ENCODE measurements at places on chromosomes 5 and 9.

DNA sequence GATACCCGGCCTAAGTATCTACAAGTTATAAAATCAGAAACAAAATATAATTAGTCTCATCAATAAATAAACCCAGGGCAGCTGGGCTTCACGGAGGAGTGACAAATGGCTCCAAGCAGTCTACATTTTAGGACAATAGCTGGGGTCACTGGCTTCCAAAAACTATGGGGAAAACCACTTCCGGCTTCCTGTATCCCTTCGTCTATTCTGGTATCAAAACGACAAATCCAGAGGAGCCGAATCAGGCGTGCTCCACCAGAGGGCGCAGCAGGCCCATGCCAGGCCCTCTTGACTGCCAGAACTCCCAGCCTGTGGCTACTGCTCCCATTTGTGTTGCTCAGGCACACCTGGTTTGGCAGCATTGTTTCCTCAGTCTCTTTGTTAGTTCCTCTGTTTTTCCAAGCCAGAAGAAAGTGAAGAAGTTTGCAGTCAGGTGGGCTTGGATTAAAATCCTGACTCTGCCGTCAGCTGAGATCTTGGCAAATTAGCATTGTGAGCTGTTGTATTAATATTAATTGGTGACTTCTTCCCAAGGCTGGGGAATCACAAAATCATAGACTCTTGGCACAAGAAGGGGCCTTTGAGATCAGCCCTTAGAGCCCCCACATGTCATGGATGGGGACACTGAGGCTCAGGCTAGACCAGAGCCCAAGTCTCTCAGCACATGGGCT lies 11.6 kb upstream of the RAB14 start:
- peak; percentile 85 for DNase-seq

DNA sequence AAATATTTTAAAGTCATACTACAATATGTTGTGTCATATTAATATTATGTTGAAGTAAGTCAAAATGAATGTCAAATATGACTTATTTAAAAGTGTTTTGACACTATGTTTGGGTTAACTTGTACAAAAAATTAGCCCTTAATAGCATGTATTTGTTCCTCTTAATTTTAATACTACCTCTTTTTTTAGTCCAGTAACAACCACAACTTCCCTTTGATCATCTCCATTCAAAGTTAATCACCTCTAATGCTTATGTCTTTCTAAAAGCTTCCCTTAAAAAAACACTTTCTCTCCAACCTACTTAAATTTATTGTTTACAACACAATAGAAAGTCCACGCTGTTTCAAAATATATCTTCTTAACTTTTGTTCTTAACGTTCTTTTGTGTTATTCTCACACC lies 9.6 kb downstream of the SLCO4C1 start:
- DNase-seq: no peak

DNA sequence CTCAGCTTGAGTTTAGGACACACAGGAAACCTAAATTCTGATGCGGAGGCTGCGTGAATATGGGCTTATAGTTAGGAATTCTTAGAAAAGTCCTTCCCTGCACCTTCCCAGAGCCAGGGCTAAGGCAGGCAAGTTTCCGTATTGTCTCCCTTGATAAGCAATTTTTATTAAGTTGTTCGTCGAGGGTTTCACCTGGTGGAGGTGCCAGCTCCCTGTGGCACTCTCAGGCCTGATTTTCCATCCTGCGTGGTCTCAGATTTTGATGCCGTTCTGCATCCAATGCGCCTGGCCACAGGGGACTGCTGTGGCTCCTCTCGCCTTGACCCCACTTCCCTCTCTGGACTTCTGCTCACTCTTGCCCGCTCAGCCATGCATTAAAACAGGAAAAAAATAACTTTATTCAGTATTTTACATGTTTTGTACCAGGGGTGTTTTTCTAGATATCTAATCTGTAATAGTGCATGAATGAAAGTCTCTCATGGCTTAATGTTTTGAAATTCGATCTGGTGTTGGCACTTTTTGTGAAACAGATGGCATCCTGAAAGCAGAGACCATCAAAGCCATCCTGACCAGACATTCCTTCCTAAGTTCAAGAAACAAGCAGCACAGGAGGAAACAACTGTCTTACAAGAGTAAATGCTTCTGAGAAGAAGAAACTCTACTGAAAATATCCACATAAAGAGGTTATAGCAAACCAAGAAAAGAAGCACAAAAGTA lies 50.7 kb downstream of the TRIP13 start:
- DNase-seq: no peak

DNA sequence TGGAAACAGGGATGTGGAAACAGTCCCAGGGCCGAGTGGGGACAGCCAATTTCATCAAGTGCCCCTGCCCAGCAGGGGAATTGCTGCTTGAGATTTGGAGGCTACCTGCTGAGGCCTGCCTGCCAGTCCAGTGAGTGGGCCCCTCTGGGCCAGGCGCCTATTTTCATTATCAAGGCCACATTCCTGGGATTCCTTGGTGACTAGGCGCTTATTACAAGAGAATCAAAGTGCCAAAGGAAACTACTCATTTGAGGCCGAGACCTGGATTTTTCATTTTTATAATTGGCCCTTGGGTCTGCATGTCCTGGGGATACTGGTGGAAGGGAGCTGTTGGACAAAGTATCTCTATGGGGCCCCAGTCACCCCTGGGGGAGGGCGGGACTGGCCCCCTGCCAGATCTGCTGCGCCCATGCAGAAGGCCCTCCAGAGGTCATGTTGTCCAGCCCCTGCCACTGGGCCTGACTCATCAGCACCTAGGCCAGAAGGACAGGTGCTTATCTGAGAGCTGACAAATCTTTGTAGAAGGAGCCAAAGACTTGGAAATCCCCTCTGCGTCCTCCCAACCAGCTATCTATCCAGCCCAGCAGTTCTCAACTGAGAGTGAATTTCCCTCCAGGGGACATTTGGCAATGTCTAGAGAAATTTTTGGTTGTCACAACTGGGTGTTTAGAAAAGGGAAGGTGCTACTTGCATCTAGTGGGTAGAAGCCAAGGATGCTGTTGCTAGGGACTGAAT lies 45.6 kb downstream of the FOXI1 start:
- DNase-seq: no peak

- DNase-seq: peak; percentile 91
These were observed at the start of the genes BRD9 and TRIP13 for GRCh38 chr5:892394-893136. Gene BRD9 (minus strand): TSS chr5:892801. CDS start chr5:892657, 144 bp downstream. Gene TRIP13 (plus strand): TSS chr5:892884. CDS start chr5:892999, 115 bp downstream.

DNA sequence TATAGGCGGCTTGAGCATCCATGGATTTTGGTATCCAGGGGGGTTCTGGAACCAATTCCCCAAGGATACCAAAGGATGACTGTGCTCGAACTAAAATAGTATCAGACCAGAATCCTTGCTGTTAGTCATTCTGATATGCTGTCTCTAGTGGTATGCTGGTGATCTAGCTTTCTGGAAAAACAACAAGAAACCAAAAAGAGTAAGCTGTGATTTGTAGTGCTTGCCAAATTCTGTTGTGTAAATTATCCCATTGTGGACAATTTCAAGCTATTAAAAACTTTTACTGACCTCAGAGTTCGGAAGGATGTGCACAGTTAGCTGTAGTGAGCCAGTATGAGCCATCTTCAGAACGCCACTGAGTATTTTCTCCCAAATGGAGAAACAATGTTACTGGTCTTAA lies 99.0 kb upstream of the FBN2 start:
- DNase-seq: no peak

- DNase-seq: no peak
These were observed 1584.3 kb upstream of the NUDT12 start for GRCh38 chr5:105146867-105147266.

DNA sequence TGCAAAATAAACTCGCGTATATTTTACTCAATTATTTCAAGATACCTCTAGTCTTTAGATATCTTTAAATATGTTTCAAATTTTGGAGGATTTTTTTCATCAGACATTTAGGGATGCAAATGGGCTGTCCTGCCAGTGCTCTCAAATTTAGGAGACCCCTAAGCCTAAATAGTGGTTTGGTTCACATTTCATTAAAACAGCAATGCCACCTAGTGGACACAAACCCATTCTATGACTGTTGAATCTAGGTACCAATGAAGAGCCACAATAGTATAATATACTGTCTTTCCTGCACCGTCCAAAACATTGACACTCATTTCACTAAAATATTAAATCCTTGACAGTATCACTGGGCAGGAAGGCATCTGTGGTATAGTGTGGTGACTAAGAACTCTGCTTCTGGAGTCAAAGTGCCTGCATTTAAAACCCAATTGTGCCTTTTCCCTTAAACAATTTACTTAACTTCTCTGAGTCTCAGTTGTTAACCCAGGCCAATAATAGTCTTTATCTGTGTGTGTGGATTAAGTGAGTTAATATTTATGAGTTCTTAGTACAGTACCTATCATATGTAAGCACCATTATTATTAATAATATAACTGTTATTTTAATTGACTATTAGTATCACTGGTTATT lies 148.0 kb downstream of the RORB start:
- no peak for DNase-seq

GRCh38 chr9:26406676-26407075 lies 485.9 kb downstream of the CAAP1 start:
- no peak for DNase-seq

DNA sequence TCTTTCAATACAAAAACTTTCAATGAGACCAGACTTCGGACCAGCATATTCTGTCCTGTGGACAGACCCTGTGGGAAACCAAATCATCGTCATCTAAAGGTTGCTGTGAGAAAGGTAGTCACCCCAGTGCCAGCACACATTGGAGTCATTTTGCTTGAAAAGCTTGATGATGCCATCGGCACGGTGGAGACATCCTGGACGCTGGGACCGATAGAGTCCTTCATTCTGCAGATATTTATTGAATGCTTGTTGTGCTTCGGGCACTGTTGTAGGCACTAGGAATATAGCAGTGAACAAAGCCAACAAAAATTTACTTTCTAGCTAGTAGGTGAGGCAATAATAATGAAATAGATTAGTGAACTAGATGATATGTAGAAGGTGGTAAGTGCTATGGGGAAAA lies 34.9 kb downstream of the SNX18 start:
- no peak for DNase-seq

GRCh38 chr9:76342858-76343257 lies 51.4 kb downstream of the RFK start:
- DNase-seq: no peak

- no peak for DNase-seq
These were observed 497.5 kb upstream of the RGMB start for GRCh38 chr5:98275980-98276379.

GRCh38 chr9:36946653-36947052 lies 87.4 kb downstream of the PAX5 start:
- no peak for DNase-seq

DNA sequence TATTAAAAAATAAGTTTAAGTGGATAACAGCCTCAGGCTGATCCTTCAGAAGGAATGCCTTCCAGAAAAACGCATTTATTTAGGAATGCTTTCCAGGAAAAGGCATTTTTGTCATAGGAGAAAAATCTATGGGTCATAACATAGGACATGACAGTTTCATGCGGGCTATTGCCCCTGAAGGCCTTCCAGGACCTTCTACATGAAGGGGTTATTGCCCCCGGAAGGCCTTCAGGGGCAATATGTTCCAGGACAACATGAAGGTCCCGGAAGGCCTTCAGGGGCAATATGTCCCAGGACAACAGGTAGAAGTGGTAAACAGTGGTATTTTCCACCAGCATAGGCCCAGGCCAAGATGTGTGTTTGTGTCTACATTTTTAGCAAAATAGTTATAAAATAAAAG lies 191.3 kb upstream of the RASA1 start:
- no peak for DNase-seq

DNA sequence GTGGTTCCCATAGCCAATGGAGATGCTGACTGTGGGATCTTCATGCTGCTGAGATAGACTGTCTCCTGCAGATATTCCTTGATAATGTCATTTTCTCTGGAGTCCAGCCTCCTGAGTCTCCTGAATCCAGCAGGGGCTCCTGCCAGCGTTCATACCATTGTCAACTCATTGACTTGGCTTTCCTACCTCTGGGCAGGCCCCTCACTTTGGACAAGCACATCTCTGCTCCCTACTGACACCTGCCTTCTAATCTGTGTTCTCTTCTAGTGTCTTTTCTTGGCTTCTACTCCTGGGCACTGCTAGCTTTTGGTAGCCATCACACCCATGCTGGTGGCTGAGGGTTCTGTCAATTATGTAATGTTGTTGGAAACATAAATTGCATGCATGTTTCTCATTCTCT lies 138.0 kb downstream of the ADCY2 start:
- DNase-seq: no peak

DNA sequence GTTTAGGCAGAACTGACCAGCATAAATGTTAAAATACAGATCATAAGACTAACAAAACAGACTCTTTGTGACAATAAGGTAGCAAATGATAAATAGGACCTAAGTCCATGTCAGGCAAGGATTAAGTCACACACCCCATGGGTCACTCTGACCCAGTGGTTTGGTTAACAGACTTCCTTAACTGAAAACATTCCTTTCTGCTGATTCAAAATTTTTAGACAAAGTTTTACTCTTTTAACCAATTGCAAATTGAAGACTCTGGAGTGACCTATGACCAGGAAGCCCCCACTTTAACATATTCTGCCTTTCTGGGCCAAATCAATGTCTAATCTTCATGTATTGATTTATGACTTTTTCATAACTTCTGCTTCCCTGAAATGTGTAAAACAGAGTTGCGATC lies 4.9 kb upstream of the NXNL2 start:
- no peak for DNase-seq

- DNase-seq: no peak
These were observed 1026.9 kb upstream of the C9orf72 start for GRCh38 chr9:28600226-28600625.

DNA sequence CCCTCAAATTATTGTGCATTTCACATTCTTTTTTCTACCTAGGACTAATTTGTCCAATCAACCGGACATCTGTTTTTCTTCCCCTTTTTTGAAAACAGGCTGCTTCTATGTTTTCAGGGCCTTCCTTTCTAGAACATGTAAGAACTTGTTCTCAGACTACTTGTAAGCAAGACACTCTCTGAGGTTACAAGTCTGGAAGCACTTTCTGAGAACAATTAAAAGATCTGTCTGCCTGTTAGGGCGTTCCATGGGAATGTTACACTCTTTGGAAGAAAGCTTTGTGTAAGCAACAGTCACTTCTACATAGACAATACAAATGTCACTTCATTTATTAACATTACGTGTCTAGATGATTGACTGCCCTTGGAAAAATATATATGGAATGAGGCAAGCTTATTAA lies 50.9 kb upstream of the HSPB3 start:
- no peak for DNase-seq

Measured in activated T-cell treated with anti-CD3 and anti-CD28 coated beads, Interleukin-2, amount 50 U/mL, for 48 hours (primary cell).